Activated CD4-positive, alpha-beta memory T cell treated with anti-CD3 and anti-CD28 coated beads for 36 hours (primary cell): ENCODE measurements at places on chromosomes 4 and X. TPM values are rescaled to one million over a fixed set of nuclear protein-coding genes. Genes with fewer than 3 reads are reported as not detected.

- DNase-seq: no peak
These were observed 7.1 kb downstream of the CLOCK start for GRCh38 chr4:55539658-55540057.

DNA sequence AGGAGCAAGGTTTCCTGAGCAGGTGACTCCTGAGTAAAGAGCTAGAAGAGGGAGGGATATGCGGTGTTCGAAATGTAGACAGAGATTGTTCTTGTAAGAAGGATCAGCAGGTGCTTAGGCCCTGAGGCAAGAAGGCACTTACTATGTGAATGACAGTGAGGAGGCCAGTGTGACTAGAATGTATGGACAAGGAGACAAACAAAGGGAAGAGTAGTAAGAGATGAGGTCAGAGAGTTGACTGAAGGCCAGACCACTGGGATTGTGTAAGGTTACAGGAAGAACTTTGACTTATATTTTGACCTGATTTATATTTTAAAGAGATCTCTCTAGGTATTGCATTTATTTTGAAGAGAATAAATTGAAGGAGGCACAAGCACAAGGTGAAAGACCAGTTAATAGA, 118.4 kb upstream of the ENPEP start:
- no peak for DNase-seq

GSX2 gene
- total RNA-seq: not detected

- DNase-seq: no peak
These were observed 71.6 kb downstream of the NEK1 start for GRCh38 chr4:169540774-169541173.
